Large intestine (tissue), 12 donors: ENCODE measurements at places on chromosomes 2 and 18.

DNA sequence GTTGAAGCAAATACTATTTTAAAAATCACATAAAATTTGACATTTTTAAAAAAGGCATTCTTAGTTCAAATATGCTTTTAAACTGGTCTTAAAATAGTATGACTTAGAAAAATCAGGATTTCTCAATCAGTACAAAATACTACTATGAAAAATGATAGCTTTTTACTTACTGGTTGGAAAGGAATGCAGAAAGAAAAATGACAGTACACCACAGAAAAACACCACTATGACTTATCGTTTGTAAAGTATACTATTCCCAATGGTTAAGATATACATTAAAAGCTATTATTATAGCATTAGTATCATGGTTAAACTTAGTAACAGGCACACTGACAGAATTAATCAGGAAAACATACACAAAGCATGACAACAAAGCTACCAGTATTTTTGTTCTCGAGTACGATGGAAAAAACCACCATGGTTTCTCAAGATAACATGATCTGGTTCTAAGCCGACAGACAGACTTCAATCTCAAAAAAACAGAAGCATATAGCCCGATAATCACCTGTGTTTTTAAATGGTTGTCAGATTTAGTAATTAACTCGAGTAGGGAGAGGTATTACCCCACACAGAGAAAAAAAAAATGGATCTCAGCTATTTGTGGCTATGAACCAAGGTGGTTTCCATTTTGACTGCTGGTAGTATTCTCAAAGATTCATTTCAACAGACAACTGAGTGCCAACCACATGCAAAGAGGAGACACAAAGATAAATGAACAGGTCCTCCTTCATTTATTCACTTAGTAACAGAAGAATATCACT is 39.1 kb downstream of the CUL3 start:
- DNase-seq = no peak

GRCh38 chr2:26859622-26860021 is 11.7 kb downstream of the DPYSL5 start:
- DNase-seq = no peak

- DNase-seq = no peak
Measured at GRCh38 chr2:96400049-96401000, 64.8 kb downstream of the NCAPH start.

- no peak for DNase-seq
Measured at GRCh38 chr2:142234741-142235140, 103.9 kb upstream of the LRP1B start.

- DNase-seq = no peak
Measured at GRCh38 chr2:208183526-208183925, 6.3 kb downstream of the C2orf80 start.

- DNase-seq = no peak
Measured at GRCh38 chr18:4256766-4257417, 198.2 kb downstream of the DLGAP1 start.

GRCh38 chr18:74334242-74334893 is 18.7 kb downstream of the C18orf63 start:
- no peak for DNase-seq

GRCh38 chr18:76475450-76476194 is 19.4 kb downstream of the ZNF516 start:
- DNase-seq = no peak

DNA sequence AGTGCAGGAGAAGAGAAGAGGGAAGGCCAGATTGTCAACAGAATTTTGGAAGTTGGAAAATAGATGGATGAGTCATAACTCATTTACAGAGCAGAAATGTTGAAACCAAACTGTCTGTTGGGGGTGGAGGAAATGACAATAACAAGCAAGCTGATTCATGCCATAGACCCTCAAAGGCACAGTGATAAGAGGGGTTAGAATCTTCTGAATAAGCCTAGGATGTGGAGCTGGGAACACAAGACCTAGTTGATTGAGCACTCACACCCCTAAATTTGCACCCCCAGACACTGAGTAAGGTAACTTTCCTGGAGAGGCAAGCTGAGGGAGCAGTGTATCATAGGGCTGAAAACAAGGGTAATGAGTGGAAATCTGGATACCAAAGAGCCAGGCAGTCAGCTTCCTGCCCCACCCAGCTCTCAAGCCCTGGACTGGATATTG is 141.4 kb downstream of the SCG2 start:
- DNase-seq = no peak

- DNase-seq = no peak
Measured at GRCh38 chr18:7034924-7035323, 82.7 kb downstream of the LAMA1 start.

DNA sequence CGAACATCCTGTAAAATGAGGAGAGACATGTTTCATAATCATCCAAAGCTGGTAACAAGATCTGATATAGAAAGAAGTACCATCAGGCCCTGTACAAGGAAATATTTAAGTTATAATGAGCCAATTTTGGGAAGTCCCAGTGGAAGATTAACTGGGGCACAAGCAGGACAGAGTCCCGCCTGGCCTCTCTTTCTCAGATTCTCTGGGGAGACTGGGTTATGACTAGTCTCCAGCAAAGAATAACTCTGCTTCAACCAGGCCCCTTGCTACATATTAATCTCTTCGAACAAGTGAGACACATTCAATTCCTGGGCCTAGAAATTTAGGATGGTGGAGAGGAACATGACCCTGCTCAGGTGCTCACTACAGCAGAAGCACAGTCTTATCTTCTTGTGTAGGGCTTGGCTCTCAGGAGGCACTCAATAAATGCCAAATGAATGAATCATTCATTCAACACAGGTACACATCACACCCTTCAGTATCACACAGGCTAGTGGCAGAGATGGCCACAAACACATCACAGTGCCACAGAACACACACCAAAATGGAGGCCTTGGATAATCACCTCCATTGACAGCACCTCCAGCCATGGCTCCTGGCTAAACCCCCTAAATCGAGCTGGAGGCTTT is 46.4 kb upstream of the RNF152 start:
- DNase-seq = no peak

GRCh38 chr2:21015281-21015645 is 28.6 kb downstream of the APOB start:
- no peak for DNase-seq

GRCh38 chr2:157501026-157501425 is 57.1 kb upstream of the CYTIP start:
- no peak for DNase-seq
